OCI-M1 (cell line): ENCODE measurements at places on chromosomes 4 and X.

DNA sequence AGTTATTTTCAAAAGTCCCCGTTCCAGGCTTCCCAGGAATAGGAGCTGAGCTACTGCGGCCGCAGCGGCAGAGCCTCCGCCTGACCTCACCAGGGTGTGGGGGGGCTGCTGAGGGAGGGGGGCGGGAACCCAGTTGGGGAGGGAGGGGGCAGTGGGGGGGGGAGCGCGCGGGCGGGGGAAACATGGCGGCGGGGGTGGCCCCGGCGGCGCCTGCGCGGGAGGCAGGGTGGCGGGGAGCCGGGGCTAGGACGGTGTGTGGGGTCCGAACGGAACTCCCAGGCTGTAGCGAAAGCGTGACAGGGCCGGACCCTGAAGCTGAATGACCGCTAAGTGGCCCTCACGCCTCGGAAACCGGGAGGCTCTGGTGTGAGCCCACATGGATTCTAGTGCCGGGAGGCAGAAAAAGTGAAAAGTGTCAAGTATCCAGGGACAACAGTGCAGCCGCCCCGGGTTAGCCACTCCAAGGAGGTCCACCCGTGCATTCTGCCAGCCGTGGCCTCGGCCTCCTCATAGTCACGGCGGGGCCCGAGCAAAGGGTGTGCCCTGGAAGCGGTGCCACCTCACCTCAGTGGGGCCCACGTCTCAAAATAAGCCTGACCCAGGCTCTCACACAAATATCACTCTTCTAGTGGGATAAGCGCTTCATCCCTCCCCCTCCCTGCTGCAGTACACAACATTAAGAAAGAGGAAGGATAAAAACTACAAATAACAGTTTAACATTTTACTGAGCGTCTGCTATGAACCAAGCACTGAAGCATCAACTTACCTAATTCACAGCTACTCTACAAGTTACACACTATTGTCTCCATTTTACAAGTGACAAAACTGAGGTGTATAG, at the start of gene KLHL13:
TSS of gene KLHL13 (minus strand) at position 98 of the 838 bp plus-strand sequence. CDS start 88,337 bp downstream, outside the sequence.
- DNase-seq = peak; percentile 57

GRCh38 chr4:181611033-181611711, 632.0 kb upstream of the TENM3 start:
- no peak for DNase-seq

DNA sequence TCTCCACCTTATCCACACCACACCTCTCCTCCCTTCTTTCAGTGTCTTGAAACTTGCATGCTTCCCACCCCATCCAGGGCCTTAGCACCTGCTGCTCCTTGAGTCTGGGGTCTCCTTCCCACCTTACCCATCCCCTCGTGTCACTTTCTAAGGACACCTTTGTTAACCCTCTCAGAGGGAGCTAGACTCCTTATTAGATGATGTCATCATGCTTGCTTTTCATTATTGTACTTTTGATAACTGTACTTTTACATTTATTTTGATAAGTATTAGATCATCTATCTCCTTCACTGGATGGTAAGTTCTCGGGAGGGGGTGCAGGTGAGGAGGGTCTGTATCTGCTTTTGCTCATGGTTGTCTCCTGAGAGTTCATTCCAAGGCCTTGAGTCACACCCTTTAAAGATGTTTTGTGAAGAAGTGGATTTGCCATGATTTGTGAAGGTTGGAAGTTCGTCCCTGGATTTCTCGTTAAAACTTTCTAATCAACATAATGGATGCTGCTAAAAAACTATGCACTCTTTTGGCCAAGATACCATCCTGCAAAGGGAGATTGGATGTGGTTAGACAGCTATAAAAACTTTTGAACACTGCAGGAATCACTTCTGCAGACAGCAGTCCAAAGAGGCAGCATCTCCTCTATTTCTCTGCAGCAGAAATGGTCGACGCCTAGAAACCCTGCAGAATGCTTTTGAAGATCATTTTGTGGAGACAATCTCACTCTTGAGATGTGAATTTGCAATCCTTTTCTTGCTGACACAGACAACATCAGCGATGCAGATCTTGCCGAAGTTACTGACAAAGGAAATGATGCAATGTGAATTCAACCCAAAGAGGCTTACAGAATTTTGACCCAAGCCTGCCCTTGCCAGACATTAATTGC, 69.6 kb downstream of the ENPP6 start:
- peak; percentile 37 for DNase-seq

DNA sequence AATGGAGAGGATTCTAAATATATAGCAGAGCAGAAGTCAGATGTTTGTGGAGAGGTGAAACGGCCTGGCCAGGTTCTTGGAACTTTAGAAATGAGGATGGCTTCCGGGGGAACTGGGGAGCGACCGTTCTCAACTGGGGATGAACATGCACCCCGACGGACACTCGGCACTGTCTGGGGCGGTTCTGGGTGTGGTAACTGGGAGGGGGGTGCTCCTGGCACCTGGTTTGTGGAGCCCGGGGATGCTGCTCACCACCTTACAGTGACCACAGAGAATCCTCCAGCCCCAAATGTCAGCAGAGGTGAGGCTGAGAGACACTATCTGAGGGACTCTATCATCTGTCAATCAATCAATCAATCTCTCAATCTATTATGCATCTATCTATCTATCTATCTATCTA, 69.0 kb upstream of the PPP2R3B start:
- no peak for DNase-seq

DNA sequence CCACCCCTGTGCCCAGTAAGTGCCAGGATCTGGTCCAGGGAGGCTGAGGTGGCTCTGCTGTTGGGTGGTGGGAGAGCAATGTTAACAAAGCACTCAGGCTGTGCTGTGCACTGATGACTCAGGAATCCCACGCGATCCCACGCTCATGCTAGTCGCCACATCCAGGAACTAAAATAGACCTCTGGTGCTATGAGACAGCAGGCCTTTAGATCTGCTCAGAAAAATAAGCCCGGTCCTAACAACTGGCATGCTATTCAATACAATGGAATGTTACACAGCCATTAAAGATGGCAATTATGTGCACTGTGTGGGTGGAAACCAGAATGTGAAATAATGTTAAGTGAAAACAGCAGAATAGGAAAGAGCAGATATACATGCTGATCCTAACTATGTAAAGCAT, 26.0 kb downstream of the ARL13A start:
- peak; percentile 0 for DNase-seq
